ENCODE measurements at places on chromosomes 3 and 15. TPM values are rescaled to one million over a fixed set of nuclear protein-coding genes. Genes with fewer than 3 reads are reported as not detected.
A peak's percentile ranks its signal among the peaks of the same experiment; 100 is the strongest.

Gene MNS1
- total RNA-seq: 1.4 TPM

DNA sequence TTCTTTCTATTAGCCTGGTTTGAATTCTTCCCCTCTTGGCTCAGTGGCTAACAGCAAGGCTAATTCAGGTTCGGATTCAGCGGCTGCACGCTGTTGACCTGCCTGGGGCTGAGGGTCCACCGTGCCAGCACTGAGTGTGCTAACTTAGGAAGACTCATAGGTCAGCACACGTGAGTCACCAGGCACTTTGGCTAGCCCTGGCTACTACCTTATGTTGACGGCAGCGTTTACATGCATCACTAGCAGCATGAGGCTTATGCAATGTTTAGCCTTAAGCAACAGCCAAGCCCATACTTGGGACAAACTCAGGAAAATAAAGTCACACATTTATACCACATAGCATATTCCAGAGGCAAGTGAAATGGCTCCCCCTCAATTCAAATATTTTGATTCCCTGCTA is 137.7 kb downstream of the RAB11A start:
- DNase-seq: no peak

GRCh38 chr3:133851266-133851906 is 44.3 kb downstream of the RAB6B start:
- DNase-seq: no peak

GRCh38 chr3:127052121-127052561 is 69.2 kb downstream of the PLXNA1 start:
- DNase-seq: peak; percentile 61

- DNase-seq: no peak
Observed at GRCh38 chr15:98441599-98441998, 206.7 kb upstream of the IGF1R start.

DNA sequence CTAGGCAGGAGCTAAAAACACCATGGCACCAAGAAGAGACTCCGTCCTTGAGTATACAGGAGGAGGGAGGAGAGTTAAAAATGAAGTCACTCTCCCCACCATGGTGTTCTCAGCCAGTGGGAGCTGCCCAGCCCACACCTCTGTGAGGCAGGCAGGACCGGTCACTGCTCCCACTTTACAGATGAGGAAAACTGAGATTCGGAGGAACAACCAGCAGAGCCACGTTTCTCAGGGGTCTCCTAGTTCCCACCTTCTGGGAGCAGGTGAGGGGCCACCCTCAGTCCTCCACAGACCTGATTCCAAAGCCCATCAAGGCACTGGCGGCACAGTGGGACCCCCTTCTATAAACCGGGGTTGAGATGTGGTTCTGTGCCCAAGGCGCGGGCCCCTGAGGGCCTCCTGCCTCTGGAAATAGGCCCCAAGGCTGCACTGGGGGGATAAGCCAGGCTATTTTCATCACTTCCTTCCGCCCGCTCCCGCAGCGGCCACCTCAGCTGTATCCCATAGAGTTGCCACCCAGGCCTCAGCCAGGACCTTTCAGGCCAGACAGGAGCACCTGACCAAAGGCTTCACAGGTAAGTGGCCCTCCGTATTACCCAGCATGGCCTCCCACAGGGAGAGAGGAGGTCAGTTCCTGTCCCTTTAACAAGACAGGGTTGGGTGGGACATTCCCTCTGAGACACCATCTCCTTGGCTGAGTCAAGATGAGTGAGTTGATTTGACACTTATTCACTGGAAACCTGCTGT is at the start of gene GP9:
Gene GP9 (plus strand): TSS at position 504 of the 747 bp plus-strand sequence. CDS start 961 bp downstream, outside the sequence.
- no peak for DNase-seq

DNA sequence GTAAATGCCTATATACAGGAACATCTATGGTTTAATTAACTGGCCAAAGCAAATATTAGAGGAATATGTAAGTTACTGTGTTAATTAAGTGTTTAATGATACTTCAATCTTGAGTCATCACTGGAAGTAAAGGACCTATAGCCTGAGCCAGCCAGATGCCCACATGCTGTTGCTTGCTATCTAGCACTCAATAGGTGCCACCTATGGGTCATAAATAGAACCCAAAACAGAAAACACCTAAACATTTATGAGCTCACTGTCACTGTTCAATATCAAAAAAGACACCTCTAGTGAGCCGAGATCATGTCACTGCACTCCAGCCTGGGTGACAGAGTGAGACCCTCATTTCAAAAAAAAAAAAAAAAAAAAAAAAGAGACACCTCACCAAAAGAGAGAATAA is 48.4 kb upstream of the IP6K2 start:
- no peak for DNase-seq

DNA sequence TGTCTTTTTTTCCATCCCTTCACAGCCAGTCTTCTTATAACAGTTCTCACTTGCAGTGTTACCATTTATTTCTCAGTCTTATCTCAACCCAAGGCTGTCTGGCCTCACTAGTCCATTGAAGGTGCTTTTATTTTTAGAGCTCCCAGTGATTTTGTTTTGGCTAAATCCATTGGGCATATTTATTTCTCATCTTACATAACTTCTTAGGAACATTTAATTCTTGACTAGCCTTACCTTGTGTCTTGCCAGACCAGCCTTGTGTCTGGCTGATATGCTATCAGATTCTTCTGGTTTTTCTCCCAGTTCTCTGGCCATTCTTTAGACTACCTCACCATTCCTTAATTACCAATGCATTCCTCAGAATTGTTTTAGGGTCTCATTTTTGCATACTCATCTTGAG is 42.3 kb upstream of the TUSC7 start:
- DNase-seq: no peak

DNA sequence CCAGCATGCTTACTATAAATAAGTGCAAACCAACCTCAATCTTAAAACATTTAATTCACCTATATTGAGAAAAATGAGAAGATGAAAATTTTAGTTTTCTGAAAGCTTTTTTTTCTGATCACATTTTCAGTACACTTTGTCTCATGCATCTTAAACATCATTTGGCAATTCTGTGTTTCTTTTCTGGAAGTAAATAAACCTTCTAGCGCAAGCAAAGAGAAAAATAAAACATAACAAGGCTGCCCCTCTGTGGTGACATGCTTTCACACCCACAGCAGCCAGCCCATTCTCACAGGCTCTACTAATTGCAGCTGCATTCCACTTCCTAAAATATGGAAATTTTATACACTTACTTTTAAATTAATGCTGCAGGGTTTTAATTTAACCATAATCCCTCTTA is 90.1 kb downstream of the NEK10 start:
- no peak for DNase-seq

Gene ARNT2
- total RNA-seq: 6.1 TPM

Gene SEMA3B
- total RNA-seq: 334 TPM

DNA sequence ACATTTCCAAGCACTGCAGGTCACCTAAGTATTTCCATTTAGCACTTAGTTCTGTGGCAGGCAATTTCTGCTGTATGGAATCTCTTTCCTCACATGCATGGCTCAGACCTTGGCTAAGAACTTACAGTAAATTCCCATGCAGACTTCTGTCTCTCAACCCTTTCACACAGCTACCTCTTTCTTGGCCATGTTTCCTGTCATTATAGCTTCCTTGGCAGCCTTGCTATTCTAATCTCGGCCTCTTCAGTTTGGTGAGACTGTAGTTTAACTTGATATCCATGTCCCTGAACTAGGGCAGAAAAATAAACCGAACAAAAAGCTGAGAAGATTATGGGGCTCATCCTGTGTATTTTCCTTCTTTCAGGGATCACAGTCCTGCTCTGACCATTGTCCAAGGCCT is 96.0 kb downstream of the SPATA16 start:
- no peak for DNase-seq

DNA sequence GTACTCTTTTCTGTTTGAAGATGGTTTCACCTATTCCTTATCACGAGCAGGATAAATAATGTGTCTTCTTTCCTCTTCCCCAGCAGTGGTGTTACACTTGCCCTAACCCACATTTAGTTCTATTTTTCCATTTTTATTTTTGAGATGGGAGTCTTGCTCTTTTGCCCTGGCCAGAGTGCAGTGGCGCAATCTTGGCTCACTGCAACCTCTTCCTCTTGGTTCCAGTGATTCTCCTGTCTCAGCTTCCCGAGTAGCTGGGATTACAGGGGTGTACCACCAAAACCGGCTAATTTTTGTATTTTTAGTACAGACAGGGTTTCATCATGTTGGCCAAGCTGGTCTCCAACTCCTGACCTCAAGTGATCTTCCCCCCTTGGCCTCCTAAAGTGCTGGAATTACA is 372.4 kb downstream of the FOXP1 start:
- no peak for DNase-seq

DNA sequence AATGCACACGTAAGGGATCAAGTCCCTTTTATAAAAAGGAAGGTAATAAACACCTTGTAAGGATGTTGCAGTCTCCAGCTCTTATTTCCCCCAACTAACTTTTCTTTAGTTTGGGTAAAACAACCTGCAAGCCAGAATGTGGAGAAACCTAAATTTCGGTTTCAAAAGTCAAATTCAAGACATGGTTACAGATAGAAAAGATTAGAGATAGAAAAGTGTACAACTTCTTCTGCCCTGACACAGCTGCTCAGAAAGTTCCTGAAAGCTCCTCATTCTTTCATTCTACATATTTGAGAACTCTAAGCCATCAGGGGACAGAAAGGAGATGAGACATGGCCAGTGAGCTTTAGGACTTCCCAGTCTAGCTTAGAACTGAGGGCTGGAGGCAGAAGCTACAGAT is 574.9 kb downstream of the DIPK2A start:
- no peak for DNase-seq

- no peak for DNase-seq
Observed at GRCh38 chr15:63559753-63560152, 37.4 kb upstream of the FBXL22 start.

DNA sequence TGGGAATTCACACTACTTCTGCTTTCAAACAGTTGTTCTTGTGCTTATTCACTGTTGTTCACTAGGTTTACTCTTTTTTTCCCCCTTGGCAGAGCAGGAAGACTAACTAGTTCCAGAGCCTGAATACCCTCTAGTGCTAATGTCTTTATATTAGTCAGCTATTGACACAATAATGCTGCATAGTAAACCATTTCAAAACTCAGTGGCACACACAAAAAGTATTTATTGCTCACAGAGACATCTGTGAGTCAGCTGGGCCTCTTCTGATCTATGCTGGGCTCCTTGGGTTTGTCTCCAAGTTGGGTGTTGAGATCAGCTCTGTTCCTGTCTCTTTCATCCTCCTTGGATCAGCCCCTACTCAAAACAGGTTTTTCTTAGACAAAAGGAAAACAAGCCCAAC is 51.1 kb downstream of the RSRC1 start:
- DNase-seq: no peak

Gene MELTF
- 3.3 TPM for total RNA-seq

DNA sequence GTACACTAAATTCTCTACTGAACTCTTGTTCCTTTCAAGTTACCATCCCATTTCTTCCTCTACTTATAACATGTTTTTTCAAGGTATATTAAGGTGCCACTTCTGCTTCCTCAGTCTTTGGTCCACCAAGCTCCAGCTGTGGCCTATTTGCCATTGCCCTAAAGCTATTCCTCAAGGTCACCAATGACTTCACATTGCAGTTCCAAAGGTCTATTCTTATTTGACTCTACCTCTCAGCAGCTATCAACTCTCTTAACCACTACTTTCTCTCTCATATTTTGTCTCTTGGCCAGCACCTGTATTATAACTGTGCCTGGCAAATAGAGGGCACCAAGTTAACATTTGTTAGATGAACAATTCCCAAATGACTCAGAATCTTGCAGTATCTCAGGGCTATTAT is 354.7 kb downstream of the PLCL2 start:
- DNase-seq: no peak

DNA sequence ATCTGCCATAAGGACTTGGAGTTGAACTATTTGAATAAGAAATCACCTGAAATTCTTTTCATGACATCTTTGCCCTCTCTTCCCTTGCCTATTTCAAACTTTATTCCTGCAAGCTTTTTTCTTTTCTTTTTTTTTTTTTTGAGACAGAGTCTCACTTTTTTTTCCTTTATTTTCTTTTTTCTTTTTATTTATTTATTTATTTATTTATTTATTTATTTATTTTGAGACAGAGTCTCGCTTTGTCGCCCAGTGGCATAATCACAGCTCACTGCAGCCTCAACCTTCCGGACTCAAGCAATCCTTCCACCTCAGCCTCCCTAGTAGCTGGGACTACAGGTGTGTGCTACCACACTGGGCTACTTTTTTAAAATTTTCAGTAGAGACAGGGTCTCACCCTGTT is 369.3 kb upstream of the ATP11B start:
- DNase-seq: no peak

- no peak for DNase-seq
Observed at GRCh38 chr3:12990306-12990705, 82.9 kb downstream of the IQSEC1 start.

All from tibial nerve (tissue), 4 donors.